Ammon's horn (tissue), 1 donor: ENCODE measurements at places on chromosomes 16 and 17.

- no peak for DNase-seq
Observed at GRCh38 chr17:68749349-68750207, 148.4 kb upstream of the FAM20A start.

- no peak for DNase-seq
Observed at GRCh38 chr17:66970140-66970539, 5.6 kb downstream of the CACNG4 start.

DNA sequence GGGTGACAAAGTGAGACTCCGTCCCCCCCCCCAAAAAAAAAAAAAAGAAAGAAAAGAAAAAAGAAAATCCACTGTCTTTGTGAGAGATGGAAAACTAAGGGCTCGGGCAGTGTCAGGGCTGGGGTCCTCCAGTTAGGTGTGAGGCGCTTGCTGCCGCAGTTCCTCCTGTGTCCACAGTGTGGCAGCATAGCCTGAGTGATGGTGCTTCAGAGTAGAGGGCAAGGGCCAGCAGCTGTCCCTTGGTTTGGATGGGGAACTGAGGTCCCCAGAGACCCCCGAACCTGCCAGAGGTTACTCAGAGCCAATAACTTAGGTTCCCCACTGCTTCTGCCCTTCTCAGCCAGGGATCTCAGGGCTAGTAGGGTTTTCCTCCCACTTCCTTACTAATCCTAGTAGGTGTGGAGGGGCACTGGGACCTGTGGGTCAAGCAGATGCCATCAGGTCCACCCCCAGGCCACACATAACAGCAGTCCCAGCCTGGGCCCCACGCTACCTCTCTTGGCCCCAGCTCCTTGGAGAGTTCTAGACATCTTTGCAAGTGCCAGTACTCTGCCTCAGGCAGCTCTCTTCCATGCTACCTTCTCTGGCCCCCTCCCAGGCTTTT is 7.9 kb upstream of the LLGL1 start:
- DNase-seq: peak; percentile 85

- DNase-seq: peak; percentile 40
Observed at GRCh38 chr16:89749637-89750036, 28.3 kb downstream of the ZNF276 start.

DNA sequence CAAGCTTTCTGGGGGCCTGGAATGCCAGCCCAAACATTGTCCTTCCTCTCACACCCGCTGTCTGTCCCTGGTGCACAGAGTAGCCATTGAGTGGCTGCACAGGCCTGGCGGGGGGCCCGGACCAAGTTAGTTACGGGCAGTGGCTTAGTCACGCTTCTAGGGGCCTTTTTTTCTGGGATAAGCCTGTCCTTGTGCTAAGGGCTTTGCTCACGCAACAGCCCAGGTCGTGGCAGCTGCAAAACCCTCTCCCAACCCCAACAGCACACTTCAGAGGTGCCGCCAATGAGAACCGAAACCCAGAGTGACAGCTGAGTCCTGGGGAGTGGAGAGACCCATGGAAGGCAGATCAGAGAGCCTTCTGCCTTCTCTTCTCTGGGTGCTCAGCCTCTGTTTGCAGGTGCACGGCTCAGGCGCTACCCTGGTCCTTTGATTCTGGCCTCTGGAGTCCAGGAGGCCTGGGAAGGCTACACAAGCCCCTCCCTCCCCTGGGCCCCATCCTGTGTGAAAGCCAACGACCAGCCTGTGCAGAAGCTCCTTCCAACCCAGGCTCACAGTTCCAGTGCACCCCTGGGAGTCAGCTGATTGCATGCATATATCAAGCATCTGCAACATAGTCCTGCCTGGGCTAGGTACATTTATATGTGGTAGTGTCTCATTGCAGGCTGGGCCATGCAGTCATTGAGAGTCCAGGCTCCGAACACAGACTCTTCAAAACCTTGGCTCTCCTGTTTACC is 9.1 kb downstream of the WSCD1 start:
- DNase-seq: peak; percentile 66

DNA sequence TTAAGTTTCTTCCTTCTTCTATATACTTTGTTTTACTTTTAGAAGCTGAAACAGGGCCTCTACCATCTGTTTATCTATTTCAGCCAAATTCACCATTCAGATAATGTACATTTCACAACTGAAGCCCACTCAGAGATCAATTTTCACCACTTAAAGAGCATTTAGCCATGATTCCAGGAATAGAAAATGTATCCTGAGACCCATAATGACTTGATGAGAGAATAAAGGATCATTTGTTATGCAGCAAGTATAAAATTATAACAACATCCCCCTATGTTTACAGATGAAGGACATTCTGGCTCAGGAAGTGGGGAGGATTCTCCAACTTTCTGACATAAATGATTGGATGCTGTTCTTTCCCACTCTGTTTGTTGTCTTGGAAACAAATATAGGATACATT is 962.1 kb upstream of the EEF2KMT start:
- DNase-seq: no peak

DNA sequence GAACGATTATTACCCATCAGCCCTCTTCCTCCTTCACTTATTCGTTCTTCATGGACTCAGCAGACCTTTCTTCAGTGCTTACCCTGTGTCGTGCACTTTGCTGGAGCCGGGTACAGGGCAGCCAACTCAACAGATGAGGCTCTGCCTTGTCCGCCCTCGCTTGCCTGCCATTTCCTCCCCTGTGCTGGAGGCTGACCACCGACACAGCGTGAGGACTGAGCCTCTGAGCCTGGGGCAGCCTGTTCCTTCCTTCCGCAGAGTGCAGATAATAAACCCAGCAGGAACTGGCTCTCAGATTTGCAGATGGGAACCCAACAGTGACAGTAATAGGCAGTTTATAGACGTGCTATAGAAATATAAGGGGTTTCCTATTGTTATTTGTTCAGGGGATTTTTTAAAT is 7.0 kb upstream of the SLC39A11 start:
- no peak for DNase-seq

DNA sequence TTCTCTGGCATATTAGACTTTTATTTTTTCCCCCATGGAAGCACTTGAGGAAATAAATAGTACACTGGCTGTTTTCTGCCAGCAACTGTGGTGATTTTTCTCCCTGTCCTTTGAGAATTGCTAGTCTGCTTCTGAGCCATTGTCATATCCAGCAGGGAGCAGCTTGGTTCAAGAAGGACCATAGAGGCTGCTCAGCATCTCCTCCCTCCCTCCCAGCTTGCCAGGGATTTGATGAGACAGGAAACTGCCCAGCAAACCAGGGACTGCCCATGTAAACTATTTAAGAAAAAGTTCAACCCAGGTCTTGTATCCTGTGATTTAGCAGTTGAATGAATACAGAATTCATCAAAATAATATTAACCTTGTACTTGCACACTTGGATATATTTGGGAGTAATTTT is 39.5 kb downstream of the CYB5B start:
- DNase-seq: peak; percentile 70

- DNase-seq: no peak
Observed at GRCh38 chr16:50604610-50605009, 56.4 kb downstream of the NKD1 start.

GRCh38 chr17:7034955-7035590 is 742 bp upstream of the SLC16A13 start:
- DNase-seq: no peak

DNA sequence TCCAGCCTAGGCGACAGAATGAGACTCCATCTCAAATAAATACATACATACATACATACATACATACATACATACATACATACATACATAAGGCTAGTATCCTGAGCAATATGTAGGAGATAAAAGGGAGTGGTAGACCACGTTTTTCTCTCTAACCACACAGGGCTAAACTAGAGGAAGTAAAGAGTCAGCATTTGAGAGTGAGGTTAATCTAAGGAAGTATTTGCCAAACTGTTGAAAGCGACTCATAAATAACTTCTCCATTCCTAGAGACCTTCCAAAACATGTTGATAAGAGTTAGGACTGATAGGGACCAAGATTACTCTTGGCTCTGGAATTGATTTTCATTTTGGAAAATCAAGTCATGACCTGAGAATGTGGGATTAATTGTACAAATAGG is 68.9 kb downstream of the NEUROD2 start:
- peak; percentile 17 for DNase-seq

- DNase-seq: no peak
Observed at GRCh38 chr16:79348521-79349306, 251.8 kb downstream of the MAF start.

DNA sequence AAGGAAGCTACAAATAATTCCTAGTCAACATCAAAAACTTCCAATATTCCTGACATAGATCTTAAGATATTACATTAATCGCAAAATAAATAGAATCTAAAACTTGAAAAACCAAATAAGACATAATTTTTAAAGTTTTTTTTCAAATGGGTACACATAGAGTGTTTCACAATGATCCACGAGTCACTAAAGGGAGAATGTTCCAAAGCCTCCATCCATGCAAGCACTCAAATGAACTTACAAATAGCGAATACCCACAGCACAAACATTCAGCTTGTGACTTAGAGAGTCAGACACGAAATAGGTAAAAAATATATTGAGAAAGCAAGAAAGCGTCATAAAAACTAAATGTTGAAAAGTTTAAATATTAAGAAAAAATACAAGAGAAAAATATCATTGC is 65.7 kb downstream of the CEP112 start:
- DNase-seq: no peak

DNA sequence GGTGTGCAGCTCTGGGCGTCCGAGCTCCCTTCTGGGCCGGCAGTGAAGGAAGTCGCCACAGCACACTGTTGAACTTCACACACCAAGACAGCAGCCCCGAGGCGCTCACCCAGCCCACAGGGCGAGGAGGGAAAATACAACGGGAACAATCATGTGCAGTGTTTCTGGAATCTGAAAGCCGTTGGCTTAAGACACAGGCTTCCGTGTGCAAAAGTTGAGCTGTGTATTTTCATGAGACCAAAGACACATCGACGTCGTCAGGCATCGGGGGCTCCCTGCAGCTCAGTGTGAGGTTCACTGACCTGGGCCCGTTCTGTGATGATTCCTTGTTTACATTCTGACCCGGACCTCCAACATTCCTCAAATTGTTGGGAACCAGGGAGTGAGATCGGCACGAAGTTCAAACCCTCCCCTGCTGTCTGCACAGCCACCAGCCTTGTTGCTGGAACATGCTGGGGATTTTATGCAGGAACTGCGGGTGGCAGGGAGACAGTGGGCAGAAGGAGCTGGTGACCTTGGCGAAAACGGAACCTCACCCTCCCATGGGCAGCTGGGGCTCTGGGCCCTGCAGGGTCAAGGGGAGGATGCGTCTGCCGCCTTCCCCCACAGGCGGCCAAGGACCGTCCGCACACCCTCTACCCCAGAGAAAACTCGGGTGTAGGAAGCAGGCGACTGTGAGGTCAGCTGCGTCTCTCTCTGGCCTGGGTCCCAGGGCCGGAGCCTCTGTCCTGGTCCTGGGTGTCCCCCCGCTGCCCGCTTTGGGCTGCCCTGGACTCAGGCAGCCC is 72.2 kb downstream of the METRNL start:
- DNase-seq: peak; percentile 1

- no peak for DNase-seq
Observed at GRCh38 chr17:8934346-8934745, 31.2 kb downstream of the PIK3R5 start.

GRCh38 chr17:8695916-8696415 is 48.7 kb downstream of the CCDC42 start:
- no peak for DNase-seq

DNA sequence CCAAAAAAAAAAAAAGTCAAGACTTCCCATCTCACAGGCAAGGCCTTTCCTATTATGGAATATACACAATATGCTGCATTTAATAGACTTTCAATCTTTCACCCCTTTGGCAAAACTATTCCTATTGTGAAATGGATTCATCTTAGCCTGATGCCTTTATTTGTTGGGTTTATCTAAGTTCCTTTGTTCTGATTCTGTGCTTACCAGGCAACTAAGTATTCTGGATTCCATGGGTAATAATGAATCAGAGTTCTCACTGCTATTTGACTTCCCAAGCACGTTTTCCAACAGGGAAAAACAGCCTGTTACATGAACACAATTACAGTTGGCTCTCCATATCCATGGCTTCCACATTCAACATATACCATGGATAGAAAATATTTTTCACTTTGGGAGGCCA is 135.5 kb downstream of the MYO1D start:
- DNase-seq: no peak

- DNase-seq: no peak
Observed at GRCh38 chr16:11233727-11234376, 22.2 kb downstream of the SOCS1 start.

DNA sequence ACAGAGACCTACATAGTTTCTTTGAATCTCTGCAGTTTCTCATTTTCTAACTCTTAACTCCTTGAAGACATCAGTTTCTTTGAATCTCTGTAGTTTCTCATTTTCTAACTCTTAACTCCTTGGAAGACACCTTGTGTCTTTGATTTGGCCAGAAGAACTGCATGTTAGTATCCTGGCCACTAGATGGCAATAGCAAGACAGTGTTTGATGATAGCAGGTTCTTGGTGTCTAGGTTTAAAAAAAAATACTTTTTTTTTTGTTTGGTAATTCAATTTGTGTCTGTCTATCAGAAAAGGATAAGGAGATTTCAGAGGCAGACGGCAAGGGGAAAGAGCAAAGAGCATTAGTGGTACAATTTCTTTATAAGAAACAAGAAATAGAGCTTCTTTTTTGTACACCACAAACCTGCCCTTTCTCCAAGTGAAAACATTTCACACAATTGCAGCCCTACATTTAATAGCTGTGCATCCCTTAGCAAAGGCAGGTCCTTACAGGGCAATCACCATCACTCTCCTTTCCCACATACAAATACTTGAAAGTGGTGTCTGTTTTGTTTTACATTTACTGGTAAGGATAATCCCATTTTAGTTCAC is 1324.9 kb upstream of the CDH8 start:
- peak; percentile 53 for DNase-seq

- DNase-seq: no peak
Observed at GRCh38 chr16:8808613-8809353, 11.1 kb downstream of the PMM2 start.

- DNase-seq: no peak
Observed at GRCh38 chr16:49560004-49560830, 186.6 kb downstream of the C16orf78 start.

- DNase-seq: no peak
Observed at GRCh38 chr16:78448658-78449271, 349.3 kb downstream of the WWOX start.

DNA sequence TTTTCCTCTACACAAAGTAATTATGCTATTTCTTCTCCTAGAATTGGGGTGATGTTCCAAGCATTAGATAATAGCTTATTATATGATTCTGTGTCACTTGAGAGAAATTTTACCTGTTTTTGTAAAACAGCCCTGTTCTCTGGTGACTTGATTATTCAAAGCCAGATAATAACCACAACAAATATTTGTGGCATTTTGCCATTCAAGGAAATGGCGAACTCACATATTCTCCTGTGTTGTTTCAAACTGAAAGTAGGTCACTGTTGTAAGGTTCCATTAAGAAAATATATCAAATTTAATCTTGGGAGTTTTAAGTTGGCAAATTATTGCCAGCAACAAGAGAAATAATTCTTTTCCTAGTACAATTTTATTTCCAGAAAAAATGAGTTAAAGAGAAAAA is 124.8 kb downstream of the STXBP4 start:
- no peak for DNase-seq

GRCh38 chr17:36846410-36847292 is 90.6 kb upstream of the LHX1 start:
- DNase-seq: no peak

GRCh38 chr16:63363738-63364137 is 1327.5 kb upstream of the CDH8 start:
- DNase-seq: no peak

GRCh38 chr16:88387941-88388627 is 5.3 kb downstream of the ZNF469 start:
- DNase-seq: peak; percentile 78

- no peak for DNase-seq
Observed at GRCh38 chr16:2432801-2433505, 3.7 kb downstream of the CCNF start.
